Purkinje cell (primary cell): ENCODE measurements at places on chromosomes 12 and 14. TPM values are rescaled to one million over a fixed set of nuclear protein-coding genes. Genes with fewer than 3 reads are reported as not detected.

The C12orf54 gene
- polyA plus RNA-seq = not detected in 2 replicates

The METTL25 gene
- polyA plus RNA-seq = 15.2 and 21.7 TPM in 2 replicates

The GAS2L3 gene
- polyA plus RNA-seq = 0.90 and 2.9 TPM in 2 replicates

The LRTM2 gene
- 0.08 TPM in 1 of 2 replicates, not detected in the other for polyA plus RNA-seq

The AEBP2 gene
- polyA plus RNA-seq = 33.7 and 38.9 TPM in 2 replicates

The LLPH gene
- polyA plus RNA-seq = 34.5 and 50.2 TPM in 2 replicates

The TRHDE gene
- polyA plus RNA-seq = 3.8 TPM in 2 replicates

The RTL1 gene
- polyA plus RNA-seq = not detected in 2 replicates
